Bronchial smooth muscle cell (primary cell): ENCODE measurements at places on chromosomes 16 and 17. TPM values are rescaled to one million over a fixed set of nuclear protein-coding genes. Genes with fewer than 3 reads are reported as not detected.

Gene SCNN1B
- total RNA-seq: not detected in 2 replicates

Gene TERB1
- total RNA-seq: under 0.01 and 0.09 TPM in 2 replicates

Gene HOXB4
- total RNA-seq: 1.7 and 3.3 TPM in 2 replicates

Gene CLEC19A
- not detected in 2 replicates for total RNA-seq

Gene OR1A1
- total RNA-seq: not detected in 2 replicates

Gene EEF2K
- 22.1 and 28.9 TPM in 2 replicates for total RNA-seq

Gene SRL
- 0.26 and 0.47 TPM in 2 replicates for total RNA-seq

Gene SLC5A2
- total RNA-seq: under 0.01 TPM in 2 replicates

Gene GPR179
- total RNA-seq: 0.09 TPM in 1 of 2 replicates, not detected in the other

Gene RRAD
- 9.8 and 11.7 TPM in 2 replicates for total RNA-seq

Gene PRKCA
- total RNA-seq: 17.9 and 21.0 TPM in 2 replicates

Gene CXCL16
- total RNA-seq: 0.63 and 1.6 TPM in 2 replicates

Gene HSD17B2
- total RNA-seq: 0.09 and 0.16 TPM in 2 replicates

Gene HES7
- total RNA-seq: not detected in 2 replicates

Gene SLC35G6
- not detected in 2 replicates for total RNA-seq

Gene TMIGD1
- total RNA-seq: not detected in 2 replicates

Gene ZFP3
- total RNA-seq: 0.69 and 1.3 TPM in 2 replicates

Gene KRTAP9-7
- not detected in 2 replicates for total RNA-seq

Gene SRRM2
- 41.0 and 43.3 TPM in 2 replicates for total RNA-seq

Gene OTOA
- under 0.01 and 0.09 TPM in 2 replicates for total RNA-seq

Gene TOX3
- total RNA-seq: not detected in 2 replicates

Gene KRTAP3-2
- total RNA-seq: not detected in 2 replicates
